ENCODE measurements at places on chromosomes 4 and X.

- no peak for DNase-seq
Observed at GRCh38 chrX:39580043-39580442, 517.7 kb downstream of the BCOR start.

- no peak for DNase-seq
Observed at GRCh38 chr4:91284480-91284879, 1019.3 kb upstream of the GRID2 start.

GRCh38 chr4:170336238-170336775 lies 246.6 kb upstream of the AADAT start:
- no peak for DNase-seq

DNA sequence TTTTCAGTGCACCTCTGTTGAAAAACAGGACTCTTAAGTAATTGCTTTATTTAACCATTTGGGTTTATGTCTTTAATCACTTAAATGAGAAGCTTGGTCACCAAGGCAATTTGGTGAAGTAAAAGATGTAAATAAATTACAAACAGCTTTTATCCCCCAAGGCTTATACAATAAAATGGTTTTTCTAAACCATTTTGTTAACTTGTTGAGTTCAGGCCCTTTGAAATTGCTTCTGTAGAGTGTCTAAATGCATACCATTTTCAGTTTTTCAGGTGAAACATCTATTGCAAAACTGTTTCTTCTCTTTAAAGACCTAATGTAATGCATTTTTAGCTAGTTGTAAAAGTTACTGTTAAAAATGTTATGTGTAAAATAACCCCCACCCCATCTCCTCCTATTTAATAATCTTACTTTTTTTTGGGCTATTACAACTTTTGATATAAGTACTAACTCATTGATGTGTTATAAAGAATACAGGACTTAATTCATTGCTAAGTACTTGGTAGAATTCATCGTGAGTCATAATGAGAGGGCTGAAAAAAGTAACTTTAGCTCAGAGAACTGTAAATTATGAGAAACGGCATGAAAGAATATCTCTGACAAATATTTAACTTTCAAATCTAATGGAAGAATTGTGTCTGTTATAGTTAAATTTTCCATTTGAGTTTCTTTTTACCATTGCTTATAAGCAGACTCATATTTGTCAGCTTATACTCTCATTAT lies 4.5 kb downstream of the RAPGEF2 start:
- peak; percentile 21 for DNase-seq

GRCh38 chr4:123304151-123304964 lies 92.2 kb upstream of the SPRY1 start:
- no peak for DNase-seq

GRCh38 chrX:64805683-64806082 lies 170.6 kb downstream of the ZC4H2 start:
- DNase-seq: no peak

- DNase-seq: no peak
Observed at GRCh38 chr4:182822554-182822953, 94.6 kb downstream of the DCTD start.

DNA sequence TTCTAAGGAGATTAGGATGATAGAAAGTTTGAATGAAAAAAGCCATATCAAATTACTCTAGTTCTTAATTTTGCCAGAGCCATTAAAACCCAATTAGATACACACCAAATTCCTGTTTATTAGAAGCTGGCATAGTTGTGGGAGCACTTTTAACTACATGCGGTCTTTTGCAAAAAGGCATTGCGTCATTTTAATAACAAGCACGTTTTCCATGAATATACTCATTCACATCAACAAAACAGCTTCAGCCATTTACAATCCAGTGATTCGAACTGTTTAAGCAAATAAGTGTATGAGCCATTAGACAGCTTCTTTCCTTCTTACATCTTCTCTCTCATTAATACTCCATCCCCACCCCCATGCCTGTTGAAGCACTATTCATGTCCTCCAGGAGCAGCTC lies 109.5 kb upstream of the EOLA2 start:
- DNase-seq: no peak

- no peak for DNase-seq
Observed at GRCh38 chr4:89803036-89803435, 33.9 kb downstream of the SNCA start.

DNA sequence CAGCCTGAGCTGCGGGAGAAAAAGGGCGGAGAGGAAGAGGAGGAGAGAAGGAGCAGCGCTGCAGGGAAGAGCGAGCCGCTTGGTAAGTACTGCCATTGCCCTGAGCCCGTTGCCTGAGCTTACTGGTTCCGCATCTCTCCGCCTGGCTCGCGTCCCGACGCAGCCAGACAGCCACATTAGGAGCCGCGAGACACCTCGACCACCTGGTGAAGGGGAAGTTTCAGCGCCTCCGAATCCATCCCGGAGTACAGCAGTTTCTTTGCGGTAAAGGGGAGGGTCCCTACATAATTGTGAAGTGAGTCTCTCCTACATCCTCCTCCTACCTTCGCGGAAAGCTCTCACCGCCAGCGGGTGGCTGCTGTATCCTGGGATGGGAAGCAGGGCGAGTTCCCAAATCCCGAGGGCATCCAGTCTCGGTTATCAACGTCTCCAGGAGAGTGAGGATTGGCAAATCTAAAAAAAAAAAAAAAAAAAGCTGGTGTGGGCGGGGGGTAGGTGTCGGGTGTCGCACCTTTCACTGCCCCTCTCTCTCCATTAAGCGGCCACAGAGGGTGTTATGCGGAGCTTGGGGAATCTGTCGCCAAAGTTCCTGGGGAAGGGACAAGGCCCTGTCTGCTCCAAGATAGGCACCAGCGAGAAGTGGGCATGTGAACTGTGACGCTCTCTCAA lies 7.9 kb downstream of the TBX22 start:
- no peak for DNase-seq

GRCh38 chr4:83107631-83108030 lies 6.9 kb downstream of the PLAC8 start:
- DNase-seq: no peak

- peak; percentile 12 for DNase-seq
Observed at GRCh38 chr4:83582289-83582785, 46.4 kb downstream of the GPAT3 start.

GRCh38 chrX:108117988-108118387 lies 26.4 kb downstream of the ATG4A start:
- DNase-seq: no peak

- peak; percentile 73 for DNase-seq
Observed at GRCh38 chr4:130043732-130044160, 947.8 kb downstream of the C4orf33 start.

- no peak for DNase-seq
Observed at GRCh38 chrX:17375637-17376430, 834 bp downstream of the NHS start.

- DNase-seq: no peak
Observed at GRCh38 chrX:151227627-151228026, 51.2 kb downstream of the GPR50 start.

GRCh38 chr4:100246697-100247096 lies 56.4 kb upstream of the DDIT4L start:
- DNase-seq: no peak

DNA sequence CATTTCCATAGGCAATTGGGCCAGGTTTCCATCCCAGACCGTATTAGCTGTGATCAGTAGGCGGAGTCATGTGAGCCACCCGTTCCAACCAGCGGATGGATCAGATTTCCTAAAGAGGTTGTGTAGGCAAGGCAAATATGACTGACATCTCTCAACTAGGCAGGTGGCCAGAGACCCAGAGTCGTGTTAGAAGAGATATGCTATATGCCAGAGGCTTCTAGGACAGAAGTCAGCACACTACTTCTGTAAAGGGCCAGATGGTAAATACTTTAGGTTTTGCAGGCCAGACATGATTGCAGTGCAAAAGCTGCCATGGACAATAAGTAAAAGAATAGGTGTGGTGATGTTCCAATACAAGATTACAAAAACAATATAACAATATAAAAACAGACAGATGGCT lies 788.4 kb downstream of the RPA4 start:
- DNase-seq: no peak

DNA sequence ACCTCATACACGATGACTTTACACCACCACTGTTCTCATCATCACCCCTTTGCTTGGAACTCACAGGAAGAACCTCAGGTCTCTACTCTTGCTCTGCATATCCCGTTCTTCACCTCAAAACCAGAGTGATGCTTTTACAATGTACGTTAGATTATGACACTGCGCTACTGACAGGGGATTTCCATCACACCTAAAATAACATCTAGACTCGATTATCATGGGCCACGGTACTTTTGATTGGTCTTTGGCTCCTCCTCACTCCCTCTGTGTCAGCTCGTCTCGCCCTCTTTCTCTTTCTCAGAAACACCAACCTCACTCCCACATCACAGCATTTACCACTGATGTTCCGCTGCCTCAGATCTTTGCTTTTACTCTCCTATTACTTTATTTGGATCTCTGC lies 172.4 kb downstream of the TLL1 start:
- no peak for DNase-seq

GRCh38 chr4:141511055-141511454 lies 125.3 kb upstream of the IL15 start:
- peak; percentile 70 for DNase-seq

DNA sequence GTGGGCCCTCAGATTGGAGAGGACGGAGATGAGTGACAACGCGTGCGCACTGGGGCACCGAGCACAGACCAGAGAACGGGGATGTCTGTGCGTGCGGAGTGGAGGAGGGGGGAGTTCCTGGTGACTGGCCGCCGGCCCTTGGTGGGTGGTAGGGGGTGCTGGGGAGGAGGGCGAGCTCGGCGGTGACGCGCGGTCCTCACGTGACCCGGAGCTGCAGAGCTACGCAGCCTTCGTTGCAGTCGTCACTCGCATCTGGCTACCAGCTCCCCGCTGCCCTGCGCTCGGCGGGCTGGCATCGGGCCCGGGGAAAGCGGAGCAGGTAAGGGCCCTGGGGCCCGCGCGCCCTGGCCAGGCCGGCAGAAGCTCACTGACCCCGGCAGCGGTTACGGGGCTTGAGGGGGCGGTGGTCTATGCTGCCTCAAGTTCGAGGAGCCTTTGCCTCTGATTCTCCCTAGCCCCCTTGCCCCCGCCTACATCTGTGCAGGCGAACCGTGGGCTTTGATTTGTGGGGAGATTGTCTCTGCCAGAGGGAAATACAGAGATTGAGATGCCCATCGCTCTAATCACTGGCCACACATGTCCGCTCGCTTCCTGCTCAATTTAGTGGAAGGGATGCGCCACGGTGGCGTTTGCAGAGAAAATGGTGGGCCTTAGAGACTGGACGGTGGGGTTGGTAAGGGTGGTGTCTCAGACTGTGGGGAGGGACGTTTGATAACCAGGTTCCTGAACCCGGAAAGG lies at the start of gene ARMCX4:
Gene ARMCX4, plus strand, starts transcription at position 245 of the 738 bp plus-strand sequence. CDS start 3,134 bp downstream, outside the sequence.
- DNase-seq: peak; percentile 69

GRCh38 chr4:21544415-21544814 lies 404.2 kb downstream of the KCNIP4 start:
- DNase-seq: no peak

All from fibroblast of skin of abdomen (primary cell).